Vagina (tissue), 2 donors: ENCODE measurements at places on chromosomes 1 and 21. TPM values are rescaled to one million over a fixed set of nuclear protein-coding genes. Genes with fewer than 3 reads are reported as not detected.

GPR153 gene
- total RNA-seq = 11.5 TPM

FMO5 gene
- 3.4 TPM for total RNA-seq

NBPF4 gene
- not detected for total RNA-seq

SEMA4A gene
- total RNA-seq = 18.7 TPM

TMEM39B gene
- total RNA-seq = 8.3 TPM

LPAR3 gene
- 18.7 TPM for total RNA-seq

DNA sequence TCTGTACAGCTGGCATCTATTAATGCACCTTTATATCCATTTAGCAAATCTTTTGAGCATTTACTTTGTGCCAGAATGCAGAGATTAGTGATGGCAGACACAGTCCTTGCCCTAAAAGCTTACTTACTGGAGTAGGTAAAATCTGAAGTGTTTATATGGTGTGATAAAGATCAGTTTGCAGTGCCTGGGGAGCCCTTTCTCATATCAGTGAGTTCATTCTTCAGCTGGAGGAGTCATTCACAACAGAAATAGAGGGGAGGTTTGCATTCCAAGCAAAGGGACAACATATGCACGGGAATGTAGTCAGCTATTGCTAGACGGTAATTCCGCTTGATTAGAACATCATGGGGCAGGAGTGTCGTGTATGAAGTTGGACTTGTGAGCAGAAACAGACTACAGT, 8.4 kb downstream of the SLC35F3 start:
- DNase-seq = no peak
- H3K27me3 ChIP-seq = no peaks in the 10 kb centered on the region
- H3K4me1 ChIP-seq = no peaks in the 10 kb centered on the region
- H3K27ac ChIP-seq = no peak overlapping the region
- no peak overlapping the region for H3K4me3 ChIP-seq

GRCh38 chr21:26909972-26910371, 56.9 kb downstream of the ADAMTS5 start:
- DNase-seq = no peak
- H3K4me1 ChIP-seq = no peaks in the 10 kb centered on the region
- H3K36me3 ChIP-seq = no peaks in the 10 kb centered on the region

DNA sequence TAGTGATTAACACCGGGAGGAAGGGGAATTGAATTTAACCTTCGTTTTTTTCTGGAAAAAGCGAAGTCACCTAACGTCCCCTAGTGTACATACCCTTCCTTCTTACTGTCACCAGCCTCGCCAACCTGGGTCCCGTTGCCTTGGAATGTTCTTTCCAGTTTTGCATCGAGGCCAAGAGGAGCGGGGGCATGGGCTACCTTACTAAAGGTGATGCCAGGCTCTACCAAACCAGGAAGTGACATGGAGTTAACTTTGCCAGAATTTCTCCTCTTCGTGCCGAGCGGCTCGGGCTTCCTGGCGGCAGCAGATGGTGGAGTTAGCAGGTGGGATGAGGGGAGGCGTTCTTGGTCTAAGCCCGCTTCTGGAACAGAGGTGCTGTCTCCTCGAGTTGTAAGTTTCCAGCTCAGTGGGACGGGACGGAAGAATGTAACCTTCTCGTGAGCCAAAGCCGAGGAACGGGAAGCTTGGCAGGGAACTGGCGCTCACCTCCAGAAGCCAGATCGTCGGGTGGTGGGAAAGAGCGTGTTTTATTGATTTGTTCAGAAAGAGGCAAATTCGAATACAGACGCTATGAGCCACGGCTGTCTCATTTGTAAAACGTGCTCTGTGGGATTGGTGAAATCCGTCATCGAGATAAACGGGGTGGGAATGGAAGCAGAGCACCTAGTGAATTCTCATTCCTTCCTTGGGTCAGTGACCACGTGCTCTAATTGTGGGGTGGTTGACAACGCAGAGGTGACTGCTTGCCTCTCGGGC, 486 bp downstream of the NIPAL3 start:
- H3K27me3 ChIP-seq = no peaks in the 10 kb centered on the region
- H3K4me1 ChIP-seq = peaks cover 34% of the 10 kb centered on the region
- peak overlapping the region; percentile 28 for H3K27ac ChIP-seq
- H3K4me3 ChIP-seq = peak overlapping the region; percentile 60
- no peak for DNase-seq
- peaks cover 5% of the 10 kb centered on the region for H3K36me3 ChIP-seq

GRCh38 chr1:230240446-230241086, 173.5 kb downstream of the GALNT2 start:
- no peaks in the 10 kb centered on the region for H3K27me3 ChIP-seq
- DNase-seq = no peak
- no peaks in the 10 kb centered on the region for H3K36me3 ChIP-seq
- no peak overlapping the region for H3K27ac ChIP-seq

GRCh38 chr21:42324896-42325295, 9.7 kb upstream of the TFF3 start:
- no peak for DNase-seq
- H3K27me3 ChIP-seq = no peaks in the 10 kb centered on the region
- no peaks in the 10 kb centered on the region for H3K4me1 ChIP-seq
- no peaks in the 10 kb centered on the region for H3K36me3 ChIP-seq

DNA sequence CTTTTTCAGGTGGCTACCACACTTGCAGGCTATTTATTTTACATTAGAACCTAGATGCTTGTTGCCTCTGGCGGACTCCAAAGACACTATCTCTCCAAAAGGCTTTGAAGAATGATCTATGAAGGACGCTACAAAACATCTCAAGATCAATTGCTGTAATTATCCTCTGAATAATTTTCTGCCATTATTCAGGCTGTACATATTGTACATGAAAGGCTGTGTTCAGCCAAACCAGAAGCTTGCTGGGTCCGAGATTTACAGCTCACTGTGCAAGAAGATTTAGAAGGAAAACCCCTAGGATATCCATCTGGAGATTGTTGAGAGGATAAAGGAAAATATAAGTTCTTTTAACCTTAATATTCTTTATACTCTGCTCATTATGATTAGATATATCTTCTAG, 523.6 kb upstream of the PLXNA2 start:
- H3K4me1 ChIP-seq = no peaks in the 10 kb centered on the region
- H3K27me3 ChIP-seq = no peaks in the 10 kb centered on the region
- no peak overlapping the region for H3K27ac ChIP-seq

- no peak overlapping the region for H3K27ac ChIP-seq
- DNase-seq = no peak
- no peak overlapping the region for H3K4me3 ChIP-seq
- no peaks in the 10 kb centered on the region for H3K36me3 ChIP-seq
Observed at GRCh38 chr21:18759267-18759666, 355.7 kb upstream of the TMPRSS15 start.

DNA sequence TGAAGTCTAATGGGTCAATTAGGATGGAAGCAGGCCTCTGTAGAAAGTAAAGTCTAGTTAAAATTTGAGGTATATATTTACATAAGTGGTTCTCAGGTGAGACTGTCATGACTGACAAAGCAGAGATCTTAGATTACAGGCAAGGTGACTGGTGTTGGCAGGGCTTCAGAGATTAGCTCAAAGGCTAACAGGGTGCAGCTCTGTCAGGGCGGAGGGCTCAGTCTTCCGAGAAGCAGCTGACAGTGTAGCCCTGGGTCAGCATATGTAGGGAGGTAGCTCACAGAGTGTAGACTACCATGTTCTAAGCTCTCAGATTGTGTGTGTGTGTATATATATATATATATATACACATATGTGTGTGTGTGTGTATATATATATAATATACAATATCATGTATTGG, 54.7 kb downstream of the RBM11 start:
- H3K27ac ChIP-seq = no peak overlapping the region
- no peaks in the 10 kb centered on the region for H3K27me3 ChIP-seq

DNA sequence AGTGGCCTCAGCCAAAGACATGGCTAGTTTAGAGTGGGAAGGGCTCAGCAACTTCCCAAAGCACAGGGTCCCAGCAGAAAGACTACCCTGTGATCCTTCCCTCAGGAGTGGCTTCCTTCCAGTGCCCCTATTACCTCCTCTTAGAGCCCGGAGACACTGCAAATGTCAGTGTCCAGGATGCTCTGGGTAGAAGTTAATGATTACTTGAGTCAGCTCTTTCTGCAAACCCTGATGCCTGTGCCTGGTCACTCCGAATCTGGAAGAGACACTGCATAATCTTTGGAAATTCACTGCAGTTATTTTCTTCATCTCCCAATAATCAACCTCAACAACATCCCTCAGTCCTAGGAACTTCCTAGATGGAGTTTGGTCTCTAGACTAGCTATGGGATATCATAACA, 27.2 kb upstream of the MGST3 start:
- no peaks in the 10 kb centered on the region for H3K36me3 ChIP-seq
- no peak for DNase-seq
- no peaks in the 10 kb centered on the region for H3K27me3 ChIP-seq
- H3K4me1 ChIP-seq = no peaks in the 10 kb centered on the region
- H3K27ac ChIP-seq = no peak overlapping the region

GRCh38 chr1:214396330-214396729, 115.4 kb downstream of the SMYD2 start:
- H3K4me3 ChIP-seq = no peak overlapping the region
- no peak for DNase-seq
- no peak overlapping the region for H3K27ac ChIP-seq
- H3K4me1 ChIP-seq = no peaks in the 10 kb centered on the region

- H3K27me3 ChIP-seq = no peaks in the 10 kb centered on the region
- DNase-seq = no peak
- H3K4me3 ChIP-seq = no peak overlapping the region
Observed at GRCh38 chr1:153277852-153278251, 18.4 kb downstream of the LORICRIN start.

GRCh38 chr21:36105327-36105842, 29.5 kb upstream of the CBR3 start:
- no peak for DNase-seq
- H3K4me3 ChIP-seq = peak overlapping the region; percentile 4
- H3K4me1 ChIP-seq = peaks cover 8% of the 10 kb centered on the region
- no peaks in the 10 kb centered on the region for H3K36me3 ChIP-seq
- no peak overlapping the region for H3K27ac ChIP-seq

- H3K36me3 ChIP-seq = no peaks in the 10 kb centered on the region
- no peak overlapping the region for H3K27ac ChIP-seq
- no peaks in the 10 kb centered on the region for H3K4me1 ChIP-seq
- DNase-seq = no peak
Observed at GRCh38 chr1:73467731-73468130, 730.2 kb downstream of the LRRIQ3 start.
